SHP77 (cell line): ENCODE measurements at places on chromosomes 12 and 14.

DNA sequence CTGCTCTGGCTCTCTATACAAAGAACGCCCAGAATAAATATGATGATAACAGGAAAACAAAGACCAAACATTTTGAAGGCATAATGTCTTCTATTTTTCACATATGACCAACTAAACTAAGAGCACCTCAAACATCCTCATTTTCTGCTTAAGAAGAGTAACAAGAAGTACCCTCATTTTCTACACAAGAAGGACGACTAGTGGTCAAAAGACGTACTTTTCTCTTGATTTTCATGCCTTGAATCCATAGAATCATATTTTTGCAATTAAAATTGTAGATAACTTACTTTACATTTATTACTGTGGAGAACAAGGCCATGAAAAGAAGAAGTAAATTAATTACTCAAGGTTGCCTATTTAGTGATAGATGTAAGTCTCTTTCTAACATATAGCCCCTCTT lies 358.6 kb downstream of the DUSP6 start:
- peak; percentile 36 for DNase-seq

DNA sequence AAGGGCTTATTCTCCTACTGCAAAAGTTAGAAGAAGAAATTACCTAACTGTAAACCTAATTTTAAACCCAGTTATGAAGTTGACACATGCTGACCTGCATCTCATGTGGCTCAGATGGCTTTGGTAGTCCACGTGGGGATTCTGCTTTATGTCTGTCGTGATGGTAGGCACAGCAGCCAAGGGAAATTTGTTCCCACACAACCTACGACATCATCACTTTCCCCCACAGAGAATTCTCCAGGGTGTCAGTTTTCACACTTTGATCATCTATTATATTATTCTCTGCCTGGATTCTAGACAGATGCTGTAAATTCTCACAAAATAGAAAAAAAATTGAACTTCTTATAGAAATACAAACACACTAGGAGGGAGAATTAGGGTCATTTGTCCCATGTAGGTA lies 70.6 kb downstream of the PTHLH start:
- no peak for DNase-seq

- DNase-seq = no peak
These were observed 18.8 kb downstream of the CEP170B start for GRCh38 chr14:104883681-104884361.

DNA sequence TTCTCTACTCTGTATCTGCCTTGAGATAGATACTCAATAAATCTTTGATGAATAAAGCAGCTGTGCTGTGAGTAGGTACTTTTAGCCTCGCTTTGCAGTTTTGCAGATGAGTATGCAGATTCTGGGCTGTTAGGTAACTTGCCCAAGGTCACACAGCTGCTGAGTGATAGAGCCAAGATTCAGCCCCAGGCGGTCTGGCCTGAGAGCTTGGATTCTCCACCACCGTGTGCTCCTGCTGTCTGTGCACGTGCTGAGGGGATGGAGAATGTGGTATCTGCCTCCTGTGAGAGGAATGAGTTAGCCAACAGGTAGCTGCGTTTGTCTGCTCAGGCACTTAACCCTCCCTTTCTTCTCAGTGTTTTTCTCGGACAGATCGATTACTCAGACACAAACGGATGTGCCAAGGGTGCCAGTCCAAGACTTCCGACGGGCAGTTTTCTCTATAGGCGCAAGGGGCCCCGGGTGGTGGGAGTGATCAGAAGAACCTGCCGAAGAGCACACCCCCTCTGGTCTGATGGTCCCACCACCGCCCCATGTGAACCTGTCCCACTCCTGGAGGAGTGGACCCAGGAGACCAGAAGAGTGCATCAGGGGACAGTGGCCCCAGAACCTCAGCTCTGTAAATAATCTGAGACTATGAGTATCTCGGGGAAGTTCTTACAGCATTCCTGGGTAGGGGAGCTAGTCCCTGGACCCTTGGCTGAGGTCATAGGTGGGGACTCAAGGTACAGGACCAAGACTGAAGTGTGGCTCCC lies 6.6 kb upstream of the CSAD start:
- DNase-seq = no peak

DNA sequence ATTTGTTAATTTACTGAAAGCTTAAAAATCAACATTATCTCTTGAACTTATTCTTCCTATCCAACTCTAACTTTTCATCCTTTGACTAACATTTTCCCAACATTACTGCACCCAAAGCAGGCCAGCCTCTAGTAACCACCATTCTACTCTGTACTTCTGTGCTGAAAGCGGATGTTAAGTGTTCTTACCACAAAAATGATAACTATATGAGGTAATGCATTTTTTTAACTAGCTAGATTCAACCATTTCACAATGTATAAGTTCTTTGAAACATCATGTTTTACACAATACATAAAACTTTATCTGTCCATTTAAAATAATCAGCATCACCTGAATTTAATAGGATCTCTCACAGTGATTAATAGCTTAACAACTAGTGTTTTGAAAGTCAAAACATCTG lies 468.5 kb upstream of the MGAT4C start:
- no peak for DNase-seq

DNA sequence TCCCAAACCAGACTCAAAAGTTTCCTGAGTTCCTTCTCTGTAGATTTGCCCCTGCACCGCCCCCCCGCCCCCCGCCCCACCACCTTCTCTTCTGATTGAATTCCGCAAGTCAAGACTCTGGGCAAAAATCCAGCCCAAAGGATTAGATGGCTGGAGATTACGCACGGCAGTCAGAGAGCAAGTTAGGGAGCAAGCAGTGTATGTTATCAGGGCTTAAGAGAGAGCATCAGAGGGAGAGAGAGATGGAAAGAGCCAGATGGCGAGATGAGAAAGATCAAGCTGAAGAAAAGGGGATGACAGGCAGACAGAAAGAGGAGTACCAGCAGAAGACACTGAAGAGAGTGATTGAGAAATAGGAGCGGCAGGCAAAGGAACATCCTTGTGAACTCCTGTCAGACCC lies 13.9 kb upstream of the ANKRD33 start:
- DNase-seq = no peak

- DNase-seq = no peak
These were observed 236.4 kb downstream of the VRK1 start for GRCh38 chr14:97033556-97034081.

DNA sequence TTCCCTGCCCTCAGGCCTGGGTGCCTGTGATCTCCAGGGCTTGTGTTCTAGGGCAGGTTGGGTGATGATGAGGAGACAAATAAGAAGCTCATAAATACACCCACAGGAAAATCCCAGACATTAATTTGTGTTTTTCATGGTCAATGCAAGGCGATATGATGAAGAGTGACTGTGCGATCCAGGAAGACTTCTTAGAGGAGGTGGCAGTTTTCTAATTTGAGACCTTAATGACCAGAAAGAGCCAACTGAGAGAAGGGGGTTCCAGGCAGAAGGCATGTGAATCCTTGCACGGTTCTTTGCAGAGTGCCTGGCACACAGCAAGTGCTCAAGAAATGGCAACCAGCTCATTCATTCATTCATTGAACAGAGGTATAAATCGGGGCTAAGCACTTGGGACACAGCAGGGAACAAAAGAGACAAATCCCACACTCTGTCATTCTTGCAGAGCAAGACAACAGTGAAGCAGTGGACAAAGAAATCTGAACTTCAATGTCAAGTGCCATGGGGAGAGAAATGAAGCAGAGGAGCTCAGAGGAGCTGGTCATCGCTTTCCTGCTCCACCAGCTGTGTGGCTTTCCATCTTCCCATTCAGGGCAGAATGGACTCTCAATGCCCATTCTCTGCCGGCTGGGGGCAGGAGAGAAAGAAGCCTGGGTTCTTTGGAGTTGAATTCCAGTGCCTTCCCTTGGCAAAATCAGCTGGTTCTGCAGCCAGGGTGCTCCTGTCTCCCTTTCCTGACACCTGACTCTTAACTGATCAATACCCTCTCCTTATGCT lies 128.3 kb downstream of the AACS start:
- DNase-seq = no peak

DNA sequence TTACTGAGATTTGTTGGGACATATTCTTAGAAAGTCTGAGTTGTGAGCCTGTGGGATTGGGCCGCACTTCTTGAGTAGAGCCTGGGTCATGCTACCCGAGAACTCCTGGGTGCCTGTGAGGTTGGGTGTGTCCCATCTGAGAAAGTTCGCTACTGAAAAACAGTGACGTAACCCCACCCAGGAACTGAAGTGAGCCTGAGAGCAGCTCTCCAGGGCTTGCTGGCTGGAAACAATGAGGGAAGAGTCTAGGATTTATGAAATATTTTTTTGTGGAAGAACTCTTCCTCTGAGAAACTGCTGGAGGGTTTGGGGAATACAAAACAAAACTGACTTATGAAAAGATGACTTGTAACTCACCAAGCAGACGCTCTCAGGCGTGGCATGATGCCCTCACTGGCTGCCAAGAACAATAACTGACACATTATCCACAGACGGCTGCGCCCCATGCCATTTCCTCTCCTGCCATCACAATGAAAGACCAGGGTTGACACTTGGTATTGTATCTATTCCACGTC lies 69.2 kb downstream of the RASSF3 start:
- DNase-seq = peak; percentile 43

GRCh38 chr12:24803430-24804245 lies 145.3 kb downstream of the BCAT1 start:
- no peak for DNase-seq

DNA sequence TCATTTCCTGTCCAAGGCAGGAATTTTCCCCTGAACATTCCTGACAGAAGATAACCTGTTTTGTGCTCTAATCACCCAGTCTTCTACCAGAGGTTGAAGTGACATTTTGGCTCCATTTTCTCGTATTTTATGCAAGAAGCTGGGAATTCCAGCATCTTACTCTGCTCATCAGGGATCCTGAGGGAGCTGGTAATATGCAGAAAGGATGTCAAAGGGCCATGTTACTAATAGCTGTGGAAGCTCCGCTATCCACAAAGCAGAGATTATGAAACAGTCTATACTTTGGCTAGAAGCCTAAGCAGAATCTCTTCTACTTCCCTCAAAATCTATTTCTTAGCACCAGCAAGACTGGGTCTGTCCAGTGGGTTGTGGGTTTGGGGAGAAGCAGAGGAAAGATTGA lies 613.0 kb downstream of the DIO2 start:
- DNase-seq = no peak

- no peak for DNase-seq
These were observed 165.9 kb downstream of the DERA start for GRCh38 chr12:16076970-16077522.

- no peak for DNase-seq
These were observed 197.7 kb downstream of the BCAT1 start for GRCh38 chr12:24751181-24751580.

DNA sequence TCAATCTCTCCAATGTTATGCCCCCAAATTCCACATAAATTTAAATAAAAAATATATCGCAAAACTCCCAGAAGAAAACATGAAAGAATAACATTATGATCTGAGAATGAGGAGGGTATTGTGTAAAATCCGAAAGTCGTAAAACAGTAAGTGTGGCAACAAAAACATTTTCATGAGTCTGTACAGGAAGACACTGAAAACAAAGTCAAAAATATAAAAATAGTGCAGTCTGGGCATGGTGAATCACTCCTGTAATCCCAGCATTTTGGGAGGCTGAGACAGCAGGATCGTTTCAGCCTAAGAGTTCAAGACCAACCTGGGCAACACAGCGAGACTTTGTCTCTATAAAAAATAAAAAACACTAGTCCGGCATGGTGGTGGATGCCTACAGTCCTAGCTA lies 57.1 kb downstream of the SPTLC2 start:
- no peak for DNase-seq

DNA sequence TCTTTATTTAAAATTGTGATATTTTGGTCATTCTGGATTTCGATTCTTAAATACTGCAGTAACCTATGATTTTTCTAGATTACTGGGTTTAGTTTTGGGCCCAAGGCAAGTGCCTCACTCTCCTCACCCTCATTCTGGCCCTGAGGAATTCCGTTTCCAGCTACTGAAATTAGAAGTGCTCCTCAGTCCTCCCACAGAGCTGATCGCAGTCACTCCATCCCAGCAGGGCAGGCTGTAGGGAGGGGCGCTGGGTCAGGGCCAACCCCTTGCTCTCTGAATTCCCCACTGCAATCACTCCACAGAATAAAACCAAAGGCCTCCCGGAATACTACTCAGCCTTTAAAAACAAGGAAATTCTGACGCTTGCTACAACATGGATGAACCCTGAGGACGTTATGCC lies 66.5 kb upstream of the DIO3 start:
- no peak for DNase-seq

- DNase-seq = no peak
These were observed 14.8 kb downstream of the ELK3 start for GRCh38 chr12:96208801-96209549.

- no peak for DNase-seq
These were observed 47.3 kb downstream of the SSPN start for GRCh38 chr12:26242683-26243082.

DNA sequence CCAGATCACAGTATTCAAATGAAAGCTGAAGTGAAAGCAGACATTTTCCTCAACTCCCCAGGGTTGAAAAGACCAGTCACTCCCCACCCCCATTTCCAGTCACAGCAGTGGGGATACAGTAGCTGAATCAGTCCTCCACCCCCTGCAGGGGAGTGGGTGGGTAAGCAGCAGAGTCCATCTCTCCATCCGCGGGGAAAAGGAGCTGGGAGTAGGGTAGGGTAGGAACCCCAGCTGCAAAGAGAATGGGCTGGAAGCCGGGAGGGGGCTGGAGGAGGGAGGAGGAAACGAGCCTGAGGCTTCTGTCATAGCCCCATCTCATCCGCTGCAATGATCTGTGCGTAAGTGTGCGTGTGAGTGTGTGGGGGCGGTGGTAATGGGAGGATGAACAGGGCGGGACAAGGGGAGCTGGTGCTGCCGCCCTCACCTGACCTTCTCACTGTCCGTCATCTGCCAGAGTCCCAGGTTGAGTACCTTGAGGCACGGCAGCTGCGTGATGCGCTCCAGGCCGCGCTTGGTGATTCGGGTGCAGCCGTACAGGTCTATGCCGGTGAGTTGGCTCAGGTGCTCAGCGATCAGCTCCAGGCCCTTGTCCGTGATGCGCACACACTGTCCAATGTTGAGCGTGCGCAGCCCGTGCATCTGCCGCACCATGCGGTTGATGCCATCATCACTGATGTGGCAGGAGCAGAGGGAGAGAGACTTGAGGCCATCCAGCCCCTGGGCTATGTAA lies 1.8 kb downstream of the FBXL14 start:
- no peak for DNase-seq

DNA sequence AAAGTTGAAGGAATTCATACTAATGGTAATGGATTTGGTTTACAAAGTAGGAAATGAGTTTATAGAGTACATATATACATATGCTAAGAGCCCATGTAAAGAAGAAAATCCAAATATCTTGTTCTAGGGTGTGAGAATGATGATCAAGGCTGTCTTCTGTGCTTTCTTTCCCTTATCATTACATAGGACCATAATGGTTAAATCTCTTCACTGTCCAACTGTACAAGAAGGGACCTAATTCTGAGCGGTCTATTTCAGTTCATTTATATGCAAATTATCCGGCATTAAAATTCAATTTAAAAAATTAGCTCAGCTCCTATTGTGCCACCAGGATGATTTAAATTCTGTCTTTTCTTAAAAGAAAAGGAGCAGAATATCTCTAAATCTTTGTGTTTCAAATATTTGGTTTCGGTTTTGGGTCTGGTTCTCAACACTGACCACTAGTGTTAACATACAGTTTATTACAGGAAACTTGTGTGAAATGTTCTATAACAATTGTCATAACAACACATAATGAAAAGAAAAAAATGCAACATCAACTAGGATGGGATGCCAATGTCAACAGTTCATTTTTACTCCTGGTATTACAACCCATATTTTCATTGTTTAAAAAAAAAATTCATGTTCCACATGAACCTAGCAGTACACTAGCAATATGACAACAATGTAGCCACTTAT lies 16.8 kb downstream of the OR4K1 start:
- DNase-seq = no peak
